ENCODE measurements at places on chromosomes 7 and 10. TPM values are rescaled to one million over a fixed set of nuclear protein-coding genes. Genes with fewer than 3 reads are reported as not detected.

Gene GNB2
- total RNA-seq, result 221 TPM

Gene SPDYE5
- total RNA-seq, result not detected

Gene KAZALD1
- 0.57 TPM for total RNA-seq

Gene STK31
- total RNA-seq, result 0.27 TPM

Gene ZNF248
- 7.9 TPM for total RNA-seq

Gene PDZD7
- total RNA-seq, result 0.47 TPM

Gene OR9A2
- not detected for total RNA-seq

Gene VCL
- total RNA-seq, result 26.0 TPM

Gene SPOCK2
- total RNA-seq, result 139 TPM

Gene TRIM73
- 5.7 TPM for total RNA-seq

Gene CADPS2
- not detected for total RNA-seq

Gene SCART1
- 1.5 TPM for total RNA-seq

Gene MRLN
- 0.23 TPM for total RNA-seq

Gene CALML5
- total RNA-seq, result not detected

Gene TAS2R4
- total RNA-seq, result 0.78 TPM

Gene GIMAP4
- 84.2 TPM for total RNA-seq

Gene VIPR2
- 0.70 TPM for total RNA-seq

Gene CYP26A1
- not detected for total RNA-seq

Gene SEPHS1
- 54.4 TPM for total RNA-seq

Gene ARHGEF35
- total RNA-seq, result 3.4 TPM

Gene AEBP1
- total RNA-seq, result 17.0 TPM

Gene ADRA2A
- not detected for total RNA-seq

Gene KIN
- 12.3 TPM for total RNA-seq

Gene PTPRE
- 41.8 TPM for total RNA-seq

Gene AP3M1
- 53.8 TPM for total RNA-seq

Gene MUC3A
- not detected for total RNA-seq

Gene TNS3
- total RNA-seq, result 4.1 TPM

All from activated T-helper 1 cell treated with anti-CD3 and anti-CD28 coated beads, Interleukin-12 subunit alpha, Interleukin-12 subunit beta, Interleukin-2, Interleukin-4 antibody, amounts not matched to agents 30 ng/mL and 10 ng/mL and 1 ng/mL, durations not matched to agents 14 hours and 24 hours and 36 hours (primary cell).